ENCODE measurements at places on chromosomes 7 and 10.

DNA sequence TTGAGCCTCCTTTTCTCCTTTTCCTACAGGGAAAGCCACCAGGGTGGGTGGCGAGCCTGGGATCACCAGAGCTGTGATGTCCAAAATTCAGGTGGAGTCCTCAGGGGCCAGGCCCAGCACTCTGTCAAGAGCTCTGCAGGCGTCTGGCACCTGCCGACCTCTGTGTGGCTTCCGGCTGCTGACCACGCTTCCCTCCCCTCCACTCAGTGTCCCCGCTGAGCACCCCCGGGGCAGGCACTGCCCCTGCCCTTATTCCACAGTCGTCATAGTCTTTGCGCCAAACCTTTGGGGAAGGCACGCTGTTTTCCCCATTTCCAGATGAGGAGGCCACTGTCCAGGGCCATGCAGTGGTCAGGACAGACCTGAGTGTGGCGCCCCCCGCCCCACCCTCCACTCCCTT lies 7.5 kb downstream of the MTG1 start:
- DNase-seq = no peak

- DNase-seq = no peak
These were observed 33.1 kb downstream of the SMC3 start for GRCh38 chr10:110600487-110601101.

DNA sequence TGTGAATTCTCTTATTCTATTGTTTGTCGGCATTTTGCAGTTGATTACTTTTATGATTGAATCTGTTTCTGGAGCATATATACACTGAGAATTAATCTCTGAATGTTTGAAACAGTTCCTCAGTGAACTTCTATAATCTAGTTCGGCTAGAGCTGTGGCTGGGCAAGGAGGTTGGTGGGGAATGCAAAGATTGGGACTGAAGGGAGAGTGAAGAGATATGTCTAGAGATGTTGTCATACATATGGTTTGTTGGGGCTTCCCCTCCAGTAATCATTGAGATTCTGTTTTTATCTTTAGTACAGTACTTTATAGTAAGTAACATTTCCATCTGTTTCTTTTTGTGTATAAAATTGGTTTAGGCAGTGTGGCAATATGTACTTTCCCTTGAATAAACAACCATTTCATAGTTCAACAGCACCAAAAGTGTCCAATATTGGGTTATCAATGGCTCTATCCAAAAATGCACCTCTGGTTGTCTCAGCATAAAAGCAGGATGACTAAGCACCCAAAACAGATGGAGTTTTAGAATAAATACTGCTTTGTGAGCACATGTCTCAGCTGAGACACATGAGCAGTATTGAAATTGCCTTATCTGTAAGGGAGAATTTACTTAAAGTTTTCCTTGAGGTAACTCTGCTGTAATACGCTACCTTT lies 36.7 kb downstream of the WAC start:
- DNase-seq = no peak

- no peak for DNase-seq
These were observed 34.7 kb downstream of the GSDME start for GRCh38 chr7:24722386-24723177.
